ENCODE measurements at places on chromosomes 5 and 9.

DNA sequence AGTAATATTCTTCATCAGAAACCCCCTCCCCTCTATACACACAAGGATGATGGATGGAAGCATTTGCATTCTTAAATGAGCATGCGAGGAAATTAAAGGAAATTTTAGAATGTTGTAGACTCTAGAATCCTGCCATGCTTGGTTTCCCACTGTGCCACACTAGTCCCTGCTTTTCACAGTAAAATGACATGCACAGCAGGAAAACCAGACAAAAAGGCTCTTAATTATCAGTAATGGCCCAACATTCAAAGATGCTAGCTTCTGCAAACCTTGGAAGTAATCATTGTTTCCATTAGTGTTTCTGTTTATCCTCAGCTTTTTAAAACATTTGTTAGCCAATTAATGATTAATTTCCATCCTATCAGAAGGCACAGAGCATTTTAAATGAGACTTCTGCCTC lies 255.8 kb downstream of the SLCO4C1 start:
- no peak for DNase-seq

DNA sequence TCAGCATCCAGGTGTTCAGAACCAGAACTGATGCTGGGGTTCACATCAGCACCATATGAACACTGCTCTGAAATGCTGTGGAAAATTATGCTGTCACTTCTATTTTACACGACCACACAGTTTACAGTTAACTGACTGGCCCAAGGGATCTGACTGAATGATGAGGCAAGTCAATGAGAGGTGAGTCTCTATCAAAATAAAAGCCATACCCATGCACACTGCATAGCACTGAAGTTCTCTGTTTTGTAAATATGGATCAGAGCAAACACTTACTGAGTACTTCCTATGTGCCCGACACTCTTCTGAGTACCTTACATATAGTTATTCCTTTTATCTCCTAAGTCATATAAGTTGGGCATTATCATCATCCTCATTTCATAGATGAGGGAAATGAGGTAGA lies 122.8 kb downstream of the TARS1 start:
- no peak for DNase-seq

DNA sequence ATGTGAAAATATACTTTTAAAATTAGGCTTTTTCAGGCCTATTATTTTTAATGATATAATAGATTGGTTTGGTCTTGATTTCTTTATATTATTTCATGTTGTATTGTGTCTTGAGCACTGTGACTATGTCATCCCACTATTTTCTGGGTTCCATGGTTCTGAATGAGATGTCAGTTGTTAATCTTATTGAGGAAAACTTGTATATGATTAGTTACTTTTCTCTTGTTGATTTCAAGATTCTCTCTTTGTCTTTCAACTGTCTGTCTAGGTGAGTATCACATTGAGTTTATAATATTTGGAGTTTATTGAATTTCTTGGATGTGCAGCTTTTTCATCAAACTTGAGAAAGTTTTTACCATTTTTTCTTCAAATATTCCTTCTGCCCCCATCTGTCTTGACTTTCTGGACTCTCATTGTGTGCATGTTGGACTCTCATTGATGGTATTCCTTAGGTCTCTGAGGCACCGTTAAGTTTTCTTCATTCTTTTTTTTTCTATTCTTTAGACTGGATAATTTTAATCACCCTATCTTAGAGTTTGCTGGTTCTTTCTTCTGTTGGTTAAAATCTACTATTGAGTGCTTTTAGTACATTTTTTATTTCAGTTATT lies 175.8 kb downstream of the TMEM167A start:
- no peak for DNase-seq

DNA sequence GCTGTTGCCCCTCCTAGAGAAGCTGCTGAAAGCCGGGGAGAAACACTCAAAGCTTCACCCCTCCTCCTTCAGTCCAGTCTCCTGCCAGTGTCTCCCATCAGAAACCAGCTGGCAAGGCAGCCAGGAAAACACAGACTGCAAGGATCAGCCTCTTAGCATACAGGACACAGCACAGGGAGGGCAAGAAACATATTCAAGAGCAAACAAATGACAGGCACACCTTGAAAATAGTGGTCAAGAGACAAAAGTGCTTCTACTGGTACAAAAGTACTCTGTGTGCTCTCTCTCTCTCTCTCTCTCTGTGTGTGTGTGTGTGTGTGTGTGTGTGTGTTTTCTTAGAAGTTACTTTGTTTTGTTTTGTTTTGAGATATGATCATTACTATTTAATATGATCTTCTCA lies 227.2 kb downstream of the RAB3C start:
- no peak for DNase-seq

GRCh38 chr5:608429-609370 lies 3.4 kb upstream of the CEP72 start:
- DNase-seq, result no peak

- DNase-seq, result no peak
Observed at GRCh38 chr9:134585021-134585561, 56.5 kb upstream of the COL5A1 start.

DNA sequence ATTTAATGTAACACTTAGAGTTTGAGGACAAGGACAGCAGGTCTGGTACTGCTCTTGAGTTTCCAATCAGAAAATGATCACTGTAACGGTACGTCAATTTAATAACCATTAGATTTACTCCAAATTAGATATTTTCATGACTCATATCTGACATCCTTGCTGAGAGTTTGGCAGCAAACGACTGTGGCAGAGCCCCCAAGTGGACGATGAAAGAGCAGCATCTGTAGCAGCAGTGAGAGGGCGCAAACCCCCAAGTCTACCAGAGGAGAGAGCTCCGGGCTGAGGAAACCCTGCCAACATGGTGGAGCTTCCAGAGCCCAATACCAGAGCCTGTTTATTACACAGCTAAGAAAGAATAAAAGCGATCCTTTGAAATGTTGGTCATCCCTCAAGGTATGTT lies 73.2 kb upstream of the EPB41L4A start:
- DNase-seq, result peak; percentile 66

GRCh38 chr5:115494570-115495289 lies 49.8 kb downstream of the FEM1C start:
- peak; percentile 18 for DNase-seq

GRCh38 chr5:180161420-180162303 lies 47.3 kb downstream of the RASGEF1C start:
- DNase-seq, result no peak

DNA sequence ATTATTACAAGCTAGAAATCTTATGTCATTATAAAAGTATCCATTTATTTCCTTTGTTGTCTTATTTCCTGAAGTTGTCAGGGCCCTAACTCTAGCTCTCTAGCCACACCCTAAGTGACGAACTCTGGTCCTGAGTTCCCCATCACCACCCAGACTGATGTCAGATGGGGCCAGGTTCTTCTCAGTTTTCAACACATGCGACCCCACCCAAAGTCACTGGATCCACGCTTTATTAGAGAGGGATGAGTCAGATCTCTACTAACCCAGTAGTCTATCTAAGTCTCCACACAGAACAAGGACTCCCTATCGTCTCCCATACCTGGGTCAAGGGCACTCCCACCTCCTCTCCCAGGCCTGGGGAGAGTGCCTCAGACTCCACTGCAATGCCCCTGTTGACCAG lies 6.8 kb upstream of the FEM1C start:
- DNase-seq, result peak; percentile 50

- DNase-seq, result no peak
Observed at GRCh38 chr5:88808153-88808552, 74.8 kb downstream of the MEF2C start.

- DNase-seq, result no peak
Observed at GRCh38 chr5:5726401-5726800, 303.9 kb downstream of the ICE1 start.

DNA sequence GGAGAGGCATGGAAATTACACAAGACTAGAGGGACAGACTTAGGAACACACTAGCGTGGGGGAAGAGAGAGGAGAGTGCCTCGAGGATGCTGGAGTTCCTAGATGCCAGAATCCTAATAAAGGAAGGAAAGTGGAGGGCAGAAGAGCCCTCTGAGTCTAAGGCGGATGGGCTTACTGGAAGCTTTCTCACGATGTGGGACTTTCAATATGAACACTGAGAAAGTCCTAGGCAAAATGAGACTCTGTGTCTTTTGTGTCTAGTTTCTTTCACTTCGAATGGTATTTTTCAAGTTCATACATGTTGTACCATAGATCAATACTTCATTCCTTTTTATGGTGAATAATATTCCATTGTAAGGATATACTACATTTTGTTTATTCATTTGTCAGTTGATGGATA lies 239.4 kb downstream of the NSG2 start:
- no peak for DNase-seq

- no peak for DNase-seq
Observed at GRCh38 chr5:84265130-84265529, 119.5 kb downstream of the EDIL3 start.

- DNase-seq, result no peak
Observed at GRCh38 chr5:42840842-42841567, 29.3 kb upstream of the SELENOP start.
